Stimulated activated CD4-positive, alpha-beta T cell treated with anti-CD3 and anti-CD28 coated beads, Interleukin-4, amount 100 ng/mL, for 1 hour (primary cell): ENCODE measurements at places on chromosomes 6 and 20.

DNA sequence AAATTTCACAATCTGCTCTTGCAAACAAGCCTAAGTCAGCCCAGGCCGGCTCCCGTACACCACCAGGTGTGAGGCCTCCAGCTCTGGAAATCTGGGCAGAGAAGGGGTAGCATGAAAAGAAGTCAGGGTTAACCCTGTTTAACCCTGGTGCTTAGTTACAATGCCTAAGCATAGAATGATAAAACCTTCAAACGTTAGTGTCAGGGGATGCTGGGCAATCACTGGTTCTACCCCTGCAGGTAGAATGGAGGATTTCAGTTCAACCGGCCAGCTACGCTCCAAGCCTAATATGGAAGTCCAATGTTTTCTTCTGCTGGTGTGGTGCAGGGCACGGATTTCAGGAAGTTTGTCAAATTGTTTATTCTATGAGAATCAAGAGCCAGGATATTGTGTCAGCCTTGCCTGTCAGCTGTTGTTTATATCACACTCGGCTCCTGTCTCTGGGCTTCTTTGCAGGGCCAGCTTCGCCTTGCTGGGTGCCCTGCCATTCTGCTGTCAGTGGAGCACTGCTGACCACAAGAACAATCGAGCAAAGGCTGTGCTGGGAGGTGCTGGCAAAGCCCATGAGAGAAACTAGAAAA is 20.2 kb upstream of the CD93 start:
- DNase-seq: no peak

DNA sequence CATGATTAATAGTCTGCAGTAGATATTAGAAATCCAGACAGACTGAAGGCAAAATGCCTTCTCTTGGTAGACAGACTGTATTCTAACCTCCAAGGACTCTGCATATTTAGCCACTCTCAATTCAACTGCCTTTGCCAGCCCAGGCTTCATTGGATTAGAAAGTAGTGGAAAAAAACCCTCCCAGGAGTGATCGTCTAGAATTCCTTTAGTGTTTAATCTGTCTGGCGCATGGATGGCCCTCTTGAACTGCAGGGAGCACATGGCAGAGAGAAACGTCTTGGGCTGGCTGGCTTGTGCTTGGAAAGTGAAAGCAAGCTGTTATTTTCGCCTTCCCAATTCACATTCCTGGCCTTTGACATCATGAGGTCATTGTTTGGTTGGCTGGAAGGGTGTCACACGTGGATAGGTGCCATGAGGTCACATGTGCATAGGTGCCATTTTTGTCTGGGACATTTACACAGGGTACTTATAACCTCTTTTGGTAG is 30.9 kb upstream of the NEDD9 start:
- no peak for DNase-seq

DNA sequence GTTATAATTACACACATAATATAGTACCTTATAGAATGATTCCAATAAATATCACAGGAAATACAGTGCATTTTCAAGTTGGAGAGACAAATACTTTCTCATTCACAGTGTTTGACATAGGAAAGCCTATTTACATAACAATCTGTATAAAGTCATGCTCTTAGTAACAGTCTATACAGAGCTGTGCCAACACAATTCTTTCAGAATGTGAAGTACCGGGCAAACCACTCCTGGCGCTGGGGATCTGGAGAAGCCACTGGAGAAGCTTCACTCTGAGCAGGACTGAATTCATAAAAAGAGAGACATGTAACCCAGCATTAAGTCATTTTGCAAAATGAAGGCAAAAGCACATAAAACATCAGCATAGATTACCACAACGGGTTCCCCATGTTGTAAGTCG is 24.9 kb upstream of the MCM9 start:
- DNase-seq: no peak

DNA sequence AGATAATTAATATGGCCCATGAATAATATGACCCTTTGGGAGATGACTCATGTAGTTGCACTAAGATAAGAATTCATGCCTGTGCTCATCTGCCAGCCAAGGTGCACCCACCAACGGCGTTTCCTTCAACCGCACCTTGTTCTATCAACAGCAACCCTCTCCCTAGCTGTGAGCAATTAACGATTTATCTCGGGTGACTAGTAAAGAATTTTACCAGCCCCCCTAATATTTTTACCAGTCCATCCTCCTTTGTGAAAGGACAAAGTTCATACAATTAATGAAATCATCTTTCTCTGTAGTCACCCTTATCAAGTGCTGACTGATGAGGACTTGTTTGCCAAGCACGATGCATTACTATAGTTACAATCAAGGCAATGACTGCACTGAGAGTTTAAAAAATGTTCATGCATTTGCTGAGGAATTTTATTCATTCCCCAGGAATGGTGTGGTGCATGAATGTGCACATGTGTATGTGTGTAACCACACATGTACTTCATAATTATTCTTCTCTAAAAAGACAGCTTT is 118.7 kb downstream of the SMOC2 start:
- no peak for DNase-seq

DNA sequence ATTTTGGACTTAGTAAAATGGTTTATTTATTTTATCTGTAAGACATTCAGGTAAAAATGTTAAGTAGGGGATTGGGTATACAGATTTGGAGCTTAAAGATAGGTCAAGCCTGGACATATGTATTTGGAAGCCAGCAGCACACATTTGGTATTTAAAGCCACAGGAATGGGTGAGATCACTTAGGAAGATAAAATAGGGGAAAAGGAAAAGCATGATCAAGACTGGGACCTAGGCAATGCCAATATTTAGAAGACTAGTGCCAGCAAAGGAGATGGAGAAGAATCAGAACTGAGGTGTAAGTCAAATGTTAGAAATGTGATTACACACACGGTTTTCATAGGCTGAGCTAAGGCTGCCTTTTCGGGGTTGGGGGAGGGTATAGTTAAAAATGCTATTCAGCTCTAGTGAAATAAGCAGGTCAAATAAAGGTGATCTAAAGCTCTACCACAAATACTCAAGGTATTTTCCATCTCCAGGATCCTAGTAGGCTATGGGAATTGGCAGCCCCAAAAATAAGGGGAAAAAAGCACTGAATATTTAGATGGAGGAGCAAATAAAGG is 20.6 kb downstream of the SLC2A12 start:
- DNase-seq: no peak

- DNase-seq: peak; percentile 40
Observed at GRCh38 chr20:63775096-63775978, 35.8 kb downstream of the SLC2A4RG start.

GRCh38 chr20:20010639-20011500 is 6.3 kb upstream of the NAA20 start:
- no peak for DNase-seq

GRCh38 chr6:148518511-148519156 is 176.0 kb downstream of the SASH1 start:
- DNase-seq: no peak

- no peak for DNase-seq
Observed at GRCh38 chr6:137297887-137298286, 78.7 kb upstream of the IFNGR1 start.

DNA sequence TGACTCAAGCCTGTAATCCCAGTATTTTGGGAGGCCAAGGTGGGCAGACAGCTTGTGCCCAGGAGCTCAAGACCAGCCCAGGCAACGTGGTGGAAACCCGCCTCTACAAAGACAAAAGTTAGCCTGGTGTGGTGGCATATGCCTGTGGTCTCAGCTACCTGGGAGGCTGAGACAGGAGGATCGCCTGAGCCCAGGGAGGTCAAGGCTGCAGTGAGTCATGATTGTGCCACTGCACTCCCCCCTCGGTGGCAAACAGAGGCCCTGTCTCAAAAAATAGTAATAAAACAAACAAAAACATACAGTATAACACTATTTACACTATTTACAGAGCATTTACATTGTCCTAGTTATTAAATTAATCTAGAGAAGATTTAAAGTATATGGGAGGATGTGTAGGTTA is 56.0 kb upstream of the PIM1 start:
- no peak for DNase-seq

DNA sequence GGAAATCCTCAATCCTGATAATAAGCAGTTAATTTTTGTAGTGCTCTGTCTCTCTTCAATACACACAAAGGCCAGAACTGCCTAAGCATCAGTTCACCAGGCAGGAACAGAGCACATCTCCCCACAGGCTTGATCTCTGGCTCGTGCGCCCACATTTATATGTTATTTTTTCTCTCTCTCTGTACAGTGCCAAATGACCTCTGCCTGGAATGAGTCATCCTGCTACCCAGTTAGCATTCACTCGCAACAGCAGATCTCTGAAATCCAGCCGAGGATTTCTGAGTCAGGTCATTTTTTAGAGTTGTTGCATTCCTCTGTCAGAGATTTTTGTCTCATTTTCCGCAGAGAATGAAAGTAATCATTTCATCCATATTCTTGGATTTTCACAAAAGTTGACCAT is 107.1 kb downstream of the COL12A1 start:
- DNase-seq: no peak

GRCh38 chr6:157107915-157108651 is 215.2 kb downstream of the TMEM242 start:
- no peak for DNase-seq

DNA sequence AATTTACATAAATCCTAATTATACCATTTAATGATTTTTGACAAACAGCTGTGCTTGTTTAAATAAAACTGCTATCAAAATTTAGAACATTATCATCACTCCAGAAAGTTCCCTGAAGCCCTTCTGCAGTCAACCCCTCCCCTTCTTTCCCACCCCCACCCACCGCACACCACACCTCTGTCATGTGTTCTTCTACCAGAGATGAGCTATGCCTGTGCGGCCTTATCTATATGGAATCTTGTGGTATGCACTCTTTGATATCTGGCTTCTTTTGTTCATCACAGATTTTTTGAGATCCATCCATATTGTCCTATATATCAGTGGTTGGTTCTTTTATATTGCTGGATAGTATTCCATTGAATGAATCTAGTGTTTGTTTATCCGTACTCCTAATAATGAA is 7.2 kb downstream of the MYLIP start:
- DNase-seq: no peak
